ENCODE measurements at places on chromosomes 4 and X.

- no peak for DNase-seq
Observed at GRCh38 chrX:152937236-152937635, 39.4 kb downstream of the ZNF185 start.

- DNase-seq: no peak
Observed at GRCh38 chr4:88841635-88842034, 144.0 kb upstream of the NAP1L5 start.

- peak; percentile 79 for DNase-seq
Observed at GRCh38 chr4:126850286-126850685, 782.5 kb upstream of the INTU start.

GRCh38 chr4:76955182-76955581, 5.6 kb downstream of the SEPTIN11 start:
- DNase-seq: no peak

- DNase-seq: peak; percentile 81
Observed at GRCh38 chr4:119103263-119103662, 32.4 kb upstream of the MYOZ2 start.

DNA sequence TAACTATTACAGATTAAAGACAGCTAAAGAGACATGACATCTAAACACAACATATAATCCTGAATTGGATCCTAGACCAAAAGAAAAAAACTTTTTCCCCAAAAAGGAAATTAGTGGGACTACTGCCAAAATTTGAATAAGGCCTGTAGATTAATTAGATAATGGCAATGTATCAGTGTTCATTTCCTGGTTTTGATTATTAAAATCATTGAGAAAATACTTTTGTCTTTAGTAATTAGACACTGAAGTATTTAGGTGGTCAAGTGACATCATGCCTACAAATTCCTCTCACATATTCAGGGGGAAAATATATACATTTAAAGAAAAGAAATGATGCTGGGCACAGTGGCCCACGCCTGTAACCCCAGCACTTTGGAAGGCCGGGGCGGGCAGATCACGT, 10.4 kb upstream of the USO1 start:
- no peak for DNase-seq

- DNase-seq: no peak
Observed at GRCh38 chr4:85393201-85393600, 81.7 kb upstream of the ARHGAP24 start.

DNA sequence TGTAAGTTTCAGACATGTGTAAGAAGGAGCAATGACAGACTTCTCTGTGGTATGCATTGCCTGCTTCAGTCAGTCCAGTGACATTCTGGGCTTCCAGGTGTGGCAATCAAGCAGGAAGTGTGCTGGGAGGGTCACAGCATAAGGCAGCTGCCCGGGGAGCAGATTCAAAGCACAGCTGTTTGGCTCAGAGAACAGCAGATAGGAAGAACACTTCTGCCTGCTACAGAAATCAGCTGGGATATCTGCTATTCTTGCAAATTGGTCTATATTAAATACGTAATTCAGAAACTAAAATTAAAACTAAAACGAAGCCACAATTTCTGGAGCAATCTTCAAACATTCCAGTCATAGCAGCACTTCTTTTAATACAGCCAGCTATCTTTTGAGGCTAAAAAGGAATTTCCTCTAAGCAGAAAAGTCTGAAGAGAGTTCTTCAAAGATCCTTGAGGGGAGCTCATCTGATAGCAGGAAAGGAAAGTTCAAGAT, 47.5 kb upstream of the GALNT7 start:
- DNase-seq: peak; percentile 39

GRCh38 chr4:10552591-10553280, 95.5 kb upstream of the ZNF518B start:
- DNase-seq: no peak

- DNase-seq: no peak
Observed at GRCh38 chr4:156945532-156945931, 26.1 kb downstream of the PDGFC start.

GRCh38 chr4:20109391-20109790, 142.3 kb upstream of the SLIT2 start:
- no peak for DNase-seq

GRCh38 chr4:111921714-111922113, 223.5 kb upstream of the FAM241A start:
- DNase-seq: no peak

DNA sequence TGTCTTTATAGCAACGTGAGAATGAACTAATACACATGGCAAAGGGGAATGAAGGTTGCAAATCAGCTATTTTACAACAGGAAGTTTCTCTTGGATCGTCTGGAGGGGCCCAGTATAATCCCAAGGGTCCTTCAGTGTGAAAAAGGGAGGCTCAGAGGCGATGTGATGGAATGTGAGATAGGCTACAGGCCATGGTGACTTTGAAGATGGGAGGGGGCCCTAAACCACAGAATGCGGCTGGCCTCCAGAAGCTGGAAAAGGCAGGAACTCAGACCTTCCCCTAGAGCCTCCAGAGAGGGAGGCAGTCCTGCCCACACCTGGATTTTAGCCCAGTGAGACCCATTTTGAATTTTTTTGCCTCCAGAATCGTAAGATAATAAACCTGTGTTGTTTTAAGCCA, 69.4 kb upstream of the PGM2 start:
- DNase-seq: no peak

- no peak for DNase-seq
Observed at GRCh38 chr4:797066-797465, 28.9 kb downstream of the CPLX1 start.

DNA sequence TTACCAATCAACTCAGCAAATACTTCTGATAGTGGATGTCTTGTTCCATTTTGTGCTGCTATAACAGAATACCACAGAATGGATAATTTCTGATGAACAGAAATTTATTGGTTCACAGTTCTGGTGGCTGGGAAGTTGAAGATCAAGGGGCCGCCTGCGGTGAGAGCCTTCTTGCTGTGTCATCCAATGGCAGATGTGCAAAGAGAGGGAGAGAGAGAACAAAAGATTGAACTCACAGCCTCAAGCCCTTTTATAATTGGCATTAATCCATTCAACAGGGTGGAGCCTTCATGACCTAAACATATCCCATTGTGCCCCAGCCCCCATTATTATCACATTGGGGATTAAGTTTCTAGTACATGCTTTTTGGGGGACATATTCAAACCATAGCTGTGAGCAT, 86.1 kb downstream of the ADGRG4 start:
- DNase-seq: no peak

GRCh38 chr4:62528874-62529273, 1328.7 kb downstream of the ADGRL3 start:
- no peak for DNase-seq

GRCh38 chr4:141569141-141569540, 67.2 kb upstream of the IL15 start:
- DNase-seq: no peak

DNA sequence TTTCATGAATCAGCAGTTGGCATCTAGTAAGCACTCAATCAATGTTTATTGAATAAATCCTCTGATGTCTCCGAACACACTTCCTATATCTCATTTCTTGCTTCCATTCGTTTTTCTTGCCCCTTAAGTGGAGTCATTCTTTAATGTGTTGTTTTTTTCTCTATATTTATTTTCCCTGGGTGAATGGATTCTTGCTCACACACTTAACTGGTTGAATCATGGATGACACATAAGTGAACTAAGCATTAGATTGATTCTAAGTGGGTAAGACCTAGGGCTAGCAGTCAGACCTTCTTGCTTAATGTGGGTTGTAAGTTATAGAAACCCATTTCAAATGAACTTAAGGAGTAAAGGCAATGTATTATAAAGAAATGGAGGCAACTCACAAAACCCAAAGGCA, 111.1 kb downstream of the RTL3 start:
- no peak for DNase-seq

DNA sequence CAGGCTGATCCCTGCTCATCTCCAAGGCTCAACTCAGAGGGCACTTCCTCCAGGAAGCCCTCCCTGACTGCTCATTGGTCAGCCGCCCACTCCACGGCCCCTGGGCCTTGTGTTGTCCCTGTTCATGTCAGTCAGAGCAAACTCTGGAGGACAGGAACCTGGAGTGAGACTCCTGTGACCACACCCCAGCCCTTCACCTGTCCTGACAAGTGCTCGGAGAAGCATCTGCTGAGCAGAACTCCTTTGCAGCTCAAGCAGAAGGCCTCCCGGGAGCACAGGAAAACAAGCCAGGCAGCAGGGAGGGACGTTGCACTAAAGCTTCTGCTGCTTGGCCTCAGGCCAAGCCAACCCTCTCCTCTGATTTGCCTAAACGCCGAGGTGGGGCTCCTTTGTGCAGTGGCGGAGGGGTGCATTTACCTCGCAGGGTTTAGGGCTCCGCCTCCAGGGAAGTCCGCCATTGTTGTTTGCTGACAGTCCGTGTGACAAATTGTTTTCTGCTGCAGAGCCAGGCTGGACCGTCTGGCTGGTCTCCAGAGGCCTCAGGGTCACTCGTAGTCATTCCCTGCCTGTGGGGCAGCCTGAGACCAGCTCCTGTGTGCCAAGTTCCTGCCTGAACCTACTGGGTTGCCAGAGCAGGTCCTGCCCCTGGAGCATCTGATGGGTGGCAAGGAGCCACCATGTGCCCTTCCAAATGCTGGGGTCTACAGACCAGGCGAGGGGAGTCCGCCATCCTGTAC, 61.8 kb downstream of the C4orf50 start:
- DNase-seq: no peak

- no peak for DNase-seq
Observed at GRCh38 chrX:79169484-79169883, 25.0 kb downstream of the GPR174 start.

DNA sequence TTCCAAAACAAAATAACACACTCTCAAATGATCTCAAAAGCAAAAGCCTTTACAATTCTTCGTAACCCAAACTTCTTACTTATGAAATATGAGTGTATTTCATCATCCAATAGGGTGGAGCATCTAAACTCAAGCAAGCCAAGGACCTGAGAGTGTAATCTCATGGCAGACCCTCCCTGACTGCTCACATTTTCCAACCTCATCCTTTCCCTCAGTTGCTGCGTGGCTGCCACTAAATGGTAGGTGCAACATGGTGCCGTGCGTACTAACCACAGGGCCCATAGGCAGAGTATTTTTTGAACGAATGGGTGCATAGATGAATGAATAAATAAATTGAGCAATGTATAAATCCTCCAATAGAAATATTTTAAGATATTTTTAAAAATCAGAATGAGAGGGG, 45.4 kb downstream of the TTC29 start:
- DNase-seq: no peak

- no peak for DNase-seq
Observed at GRCh38 chrX:105821471-105822121, 743 bp upstream of the NRK start.

DNA sequence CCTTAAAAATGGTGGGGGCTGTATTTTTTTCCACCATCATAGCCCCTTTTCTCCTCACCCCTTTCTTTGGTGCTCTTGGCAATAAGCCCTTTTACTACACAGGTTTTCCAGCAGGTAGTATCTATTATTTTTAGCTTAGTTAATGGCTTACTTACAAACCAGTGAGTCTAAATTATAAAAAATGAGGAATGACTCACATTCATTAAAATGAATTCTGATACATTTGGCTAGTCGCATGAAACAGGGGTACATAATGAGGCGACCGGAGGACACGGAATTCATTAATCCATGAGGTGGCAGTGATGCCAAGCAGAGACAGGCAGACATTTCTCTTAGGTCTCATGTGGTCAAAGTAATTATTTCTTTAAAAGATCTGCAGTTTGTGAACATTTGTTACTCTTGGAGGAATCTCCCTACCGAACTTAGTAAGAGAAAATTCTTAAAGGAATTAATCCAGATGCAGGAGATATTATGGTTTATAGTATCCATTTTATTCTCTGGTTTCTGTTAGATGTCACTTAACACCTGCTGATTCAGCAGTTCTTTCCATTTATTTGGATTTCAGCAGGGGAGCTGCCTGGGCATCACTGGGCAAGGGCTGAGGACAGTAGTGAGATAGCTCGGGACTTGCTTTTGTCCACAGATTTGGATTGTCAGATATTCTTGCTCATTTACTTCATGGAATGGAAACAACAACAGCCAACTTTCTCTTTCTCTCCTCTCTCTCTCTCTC, 575.0 kb upstream of the NR3C2 start:
- no peak for DNase-seq

- DNase-seq: no peak
Observed at GRCh38 chr4:70915036-70915815, 13.1 kb downstream of the MOB1B start.

Measured in urothelium cell line (cell line).